CD8-positive, alpha-beta memory T cell (primary cell): ENCODE measurements at places on chromosomes 2 and 18. TPM values are rescaled to one million over a fixed set of nuclear protein-coding genes. Genes with fewer than 3 reads are reported as not detected.
A peak's percentile ranks its signal among the peaks of the same experiment; 100 is the strongest.

- no peaks in the 10 kb centered on the region for H3K27me3 ChIP-seq
- H3K36me3 ChIP-seq = no peaks in the 10 kb centered on the region
- no peak overlapping the region for H3K4me3 ChIP-seq
- H3K27ac ChIP-seq = no peak overlapping the region
- no peaks in the 10 kb centered on the region for H3K4me1 ChIP-seq
Measured at GRCh38 chr2:94994063-94994913, 31.2 kb upstream of the MAL start.

DNA sequence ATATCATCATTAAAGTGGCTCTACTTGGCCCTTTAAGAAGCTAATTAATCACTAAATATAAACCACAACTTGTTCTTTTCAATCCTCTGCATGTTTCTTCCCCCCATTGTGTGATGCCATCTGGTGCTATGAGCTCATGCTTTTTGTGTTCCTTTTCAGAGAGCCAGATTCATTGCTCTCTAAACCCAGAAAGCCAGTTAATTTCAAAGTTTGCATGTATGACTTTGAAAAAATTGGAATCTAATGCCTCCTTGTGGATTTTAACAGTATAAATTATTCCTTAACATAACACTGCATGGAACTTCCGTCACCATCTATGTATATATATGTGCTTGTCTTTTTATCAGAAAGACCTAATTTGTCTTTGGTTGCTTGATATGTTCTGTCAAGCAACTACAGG lies 31.1 kb downstream of the TMEM178A start:
- H3K36me3 ChIP-seq = no peaks in the 10 kb centered on the region
- no peak for DNase-seq
- no peak overlapping the region for H3K27ac ChIP-seq
- H3K27me3 ChIP-seq = no peaks in the 10 kb centered on the region
- no peak overlapping the region for H3K4me3 ChIP-seq

FOXI3 gene
- total RNA-seq = not detected

DNA sequence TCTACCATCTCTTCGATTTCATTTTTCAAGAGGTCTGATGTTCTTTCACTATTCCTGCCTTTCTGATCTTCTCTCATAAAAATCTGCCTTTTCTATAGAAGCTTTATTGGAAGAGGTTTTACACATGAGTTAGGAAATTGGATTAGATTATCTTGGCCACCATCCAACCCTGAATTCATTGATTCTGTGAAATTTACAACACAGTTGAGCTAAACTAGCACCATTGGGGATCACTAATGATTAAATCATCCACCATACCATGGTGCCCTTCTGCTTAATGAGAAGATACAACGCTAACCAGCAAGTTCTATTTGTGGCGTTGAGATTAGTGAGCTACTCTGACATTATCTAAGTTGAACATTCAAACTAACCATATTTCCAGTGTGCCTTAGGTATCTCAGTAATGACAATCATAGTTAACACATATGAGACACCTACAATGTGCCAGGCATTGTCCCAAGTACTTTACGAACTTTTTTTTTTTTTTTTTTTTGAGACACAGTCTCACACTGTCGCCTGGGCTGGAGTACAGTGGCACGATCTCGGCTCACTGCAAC lies 17.3 kb upstream of the LBH start:
- peaks cover 11% of the 10 kb centered on the region for H3K4me1 ChIP-seq
- no peaks in the 10 kb centered on the region for H3K27me3 ChIP-seq
- no peaks in the 10 kb centered on the region for H3K36me3 ChIP-seq

GRCh38 chr2:74497777-74498499 lies 1.5 kb downstream of the LBX2 start:
- no peaks in the 10 kb centered on the region for H3K36me3 ChIP-seq
- peak overlapping the region; percentile 58 for H3K4me3 ChIP-seq
- H3K27ac ChIP-seq = no peak overlapping the region
- H3K27me3 ChIP-seq = peaks cover 18% of the 10 kb centered on the region
- DNase-seq = no peak

SLC19A3 gene
- total RNA-seq = not detected

DNA sequence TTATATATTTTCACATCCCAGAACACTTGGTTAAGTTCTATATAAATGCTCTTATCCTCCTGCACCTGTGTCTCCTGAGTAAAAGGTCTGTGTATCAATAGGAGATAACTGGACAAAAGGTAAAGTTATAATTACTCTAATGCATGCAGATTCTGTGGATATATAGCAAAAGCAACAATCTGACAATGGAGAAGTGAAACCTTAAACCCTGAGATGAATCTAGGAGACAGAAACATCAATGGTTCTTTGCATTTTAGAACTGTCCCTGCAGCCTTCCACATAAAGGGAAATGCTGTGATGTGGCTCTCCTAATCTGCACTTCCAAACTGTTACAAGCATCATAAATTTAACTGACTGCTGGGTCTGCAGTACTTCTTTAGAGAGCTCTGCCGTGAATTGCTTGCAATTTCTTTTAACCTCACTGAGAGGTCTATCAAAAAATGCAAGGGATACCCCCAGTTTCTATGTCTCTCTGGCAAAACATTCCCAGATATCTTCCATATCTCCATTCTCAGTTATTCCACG lies 42.8 kb upstream of the FSIP2 start:
- no peaks in the 10 kb centered on the region for H3K27me3 ChIP-seq
- no peak overlapping the region for H3K4me3 ChIP-seq
- no peak for DNase-seq
- no peaks in the 10 kb centered on the region for H3K4me1 ChIP-seq

- H3K27me3 ChIP-seq = no peaks in the 10 kb centered on the region
- no peak overlapping the region for H3K27ac ChIP-seq
- no peaks in the 10 kb centered on the region for H3K36me3 ChIP-seq
Measured at GRCh38 chr2:15313657-15314056, 247.5 kb downstream of the NBAS start.

UBXN4 gene
- total RNA-seq = 96.9 TPM

DNA sequence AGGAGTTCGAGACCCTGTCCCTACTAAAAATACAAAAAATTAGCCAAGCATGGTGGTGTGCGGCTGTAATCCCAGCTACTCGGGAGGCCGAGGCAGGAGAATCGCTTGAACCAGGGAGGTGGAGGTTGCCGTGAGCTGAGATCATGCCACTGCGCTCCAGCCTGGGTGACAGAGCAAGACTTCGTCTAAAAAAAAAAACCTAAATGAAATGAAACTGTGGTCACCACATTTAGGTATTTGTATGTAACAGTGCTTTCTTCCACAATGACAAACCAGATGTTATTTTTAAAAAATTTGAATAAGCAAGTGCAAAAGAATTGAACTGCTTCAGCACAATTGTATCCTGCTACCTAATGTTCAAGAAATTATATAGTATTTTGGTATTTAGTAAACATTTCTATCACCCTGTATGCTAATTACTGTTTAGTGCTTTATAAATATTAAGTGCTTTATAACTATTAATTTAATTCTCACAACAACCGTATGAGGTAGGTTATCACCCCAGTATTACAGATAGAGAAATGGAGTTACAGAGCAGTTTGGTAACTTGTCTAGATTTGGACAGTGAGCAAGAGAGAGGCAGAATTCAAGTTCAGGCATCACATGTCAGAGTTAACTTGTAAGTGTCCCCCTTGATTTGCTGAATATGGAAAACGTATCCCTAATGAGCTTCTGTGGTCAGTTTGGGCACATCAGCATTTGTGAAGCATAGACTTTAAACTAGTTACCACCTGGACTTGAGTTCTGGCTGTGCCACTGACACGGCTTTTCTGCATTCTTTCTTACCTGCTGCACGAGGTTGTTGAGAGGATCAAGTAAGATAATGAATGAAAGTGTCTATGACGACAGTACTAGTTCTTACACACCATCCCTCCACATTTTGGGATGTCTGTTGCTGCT lies 14.4 kb downstream of the PHLPP1 start:
- no peaks in the 10 kb centered on the region for H3K4me1 ChIP-seq
- no peak for DNase-seq
- H3K27ac ChIP-seq = no peak overlapping the region
- no peaks in the 10 kb centered on the region for H3K36me3 ChIP-seq

DNA sequence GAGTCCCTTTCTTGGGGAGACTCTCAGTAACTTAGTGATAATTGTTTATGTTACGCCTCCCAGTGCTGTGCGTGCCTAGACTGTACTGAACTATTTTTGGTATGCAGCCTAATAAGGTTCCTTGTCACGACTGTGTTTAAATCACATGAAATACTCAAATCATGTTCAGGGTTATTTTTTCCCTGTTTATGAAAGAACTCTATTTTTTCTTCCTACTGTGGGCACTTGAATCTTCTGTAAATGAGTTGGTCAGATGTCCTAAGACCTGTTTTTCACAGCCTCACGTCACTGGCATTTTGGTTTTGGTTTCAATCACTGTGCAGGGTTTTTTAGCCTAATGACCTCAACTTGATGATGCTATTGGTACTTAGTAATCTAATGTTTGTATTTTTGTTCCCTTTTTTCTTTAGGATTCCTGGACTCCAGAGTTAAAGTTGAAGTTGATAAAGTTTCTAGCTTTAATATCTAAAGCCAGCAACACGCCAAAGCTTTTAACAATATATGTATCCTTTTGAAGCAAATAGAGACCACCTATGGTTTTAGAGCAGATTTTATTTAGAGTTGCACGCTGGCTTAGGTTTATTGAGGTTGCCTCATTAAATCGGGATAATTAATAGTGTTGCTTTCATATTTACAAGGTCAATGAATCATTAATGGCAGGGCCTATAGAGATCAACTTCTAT lies 24.0 kb downstream of the ARMC9 start:
- H3K36me3 ChIP-seq = no peaks in the 10 kb centered on the region
- no peak overlapping the region for H3K4me3 ChIP-seq
- no peak overlapping the region for H3K27ac ChIP-seq
- H3K27me3 ChIP-seq = no peaks in the 10 kb centered on the region
- no peaks in the 10 kb centered on the region for H3K4me1 ChIP-seq
- no peak for DNase-seq

GRCh38 chr2:98693477-98693876 lies 37.5 kb downstream of the MGAT4A start:
- H3K4me3 ChIP-seq = no peak overlapping the region
- H3K27me3 ChIP-seq = no peaks in the 10 kb centered on the region
- no peak for DNase-seq
- H3K27ac ChIP-seq = no peak overlapping the region

FNDC4 gene
- total RNA-seq = not detected
